ENCODE measurements at places on chromosomes 7 and 10.

GRCh38 chr10:78750418-78750817, 318.3 kb upstream of the ZMIZ1 start:
- no peak for DNase-seq

DNA sequence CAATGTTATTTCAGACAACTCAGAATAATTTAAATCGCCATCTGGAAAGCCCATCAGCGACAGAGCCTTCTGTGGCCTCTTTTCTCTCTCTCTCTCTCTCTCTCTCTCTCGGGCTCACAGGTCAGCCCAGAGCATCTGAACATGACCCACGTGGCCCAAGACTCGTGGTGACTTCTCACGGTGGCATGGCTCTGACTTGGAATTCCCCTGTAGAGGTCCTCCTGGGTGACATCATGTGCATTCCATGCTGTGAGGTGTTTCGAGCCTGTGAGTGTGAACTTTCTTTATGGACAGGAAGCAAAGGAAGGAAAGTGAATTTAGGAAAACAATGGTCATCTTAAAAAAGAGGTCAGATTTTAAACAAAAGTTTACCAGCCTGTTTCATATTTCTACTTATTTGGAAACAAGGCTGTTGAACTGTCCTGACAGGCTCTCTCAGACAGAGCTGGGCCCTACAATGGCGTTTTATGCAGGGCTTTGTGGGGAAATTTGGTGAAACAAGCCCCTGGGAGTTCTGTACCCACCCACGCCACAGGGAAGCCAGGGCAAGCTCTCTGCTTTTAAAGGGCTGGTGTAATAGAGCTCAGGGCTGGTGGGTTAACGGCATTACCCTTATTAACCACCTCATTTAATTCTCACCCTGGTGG, 359.7 kb upstream of the ZNF32 start:
- no peak for DNase-seq

GRCh38 chr10:98587156-98587837, 140.6 kb upstream of the HPS1 start:
- no peak for DNase-seq

DNA sequence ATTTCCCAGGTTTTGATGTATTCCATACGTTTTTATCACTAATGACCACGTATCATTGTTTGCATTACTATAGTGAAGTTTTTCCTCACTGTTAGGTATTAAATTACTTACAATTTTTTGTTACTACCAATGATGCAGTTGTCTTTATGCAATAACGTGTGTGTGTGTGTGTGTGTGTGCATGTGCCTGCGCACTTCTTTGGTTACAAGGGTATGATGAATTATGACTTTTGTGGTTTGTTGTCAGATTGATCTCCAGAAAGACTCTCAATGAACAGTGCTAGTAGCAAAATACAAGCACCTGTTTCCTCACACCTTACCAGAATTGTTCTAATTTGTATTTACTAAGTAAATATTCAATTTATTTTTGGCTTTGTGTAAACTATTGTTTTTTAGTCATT, 51.5 kb downstream of the MCMBP start:
- no peak for DNase-seq

GRCh38 chr7:40674316-40674715, 539.5 kb downstream of the SUGCT start:
- DNase-seq = no peak

GRCh38 chr7:42471573-42472174, 234.7 kb upstream of the GLI3 start:
- DNase-seq = no peak

- no peak for DNase-seq
Measured at GRCh38 chr7:43856996-43857395, 12.3 kb downstream of the MRPS24 start.

GRCh38 chr10:24518981-24519597, 204.6 kb downstream of the ARHGAP21 start:
- DNase-seq = peak; percentile 17

GRCh38 chr7:44985033-44985695, 6.3 kb upstream of the MYO1G start:
- no peak for DNase-seq

- no peak for DNase-seq
Measured at GRCh38 chr7:6430271-6430940, 17.3 kb downstream of the DAGLB start.

DNA sequence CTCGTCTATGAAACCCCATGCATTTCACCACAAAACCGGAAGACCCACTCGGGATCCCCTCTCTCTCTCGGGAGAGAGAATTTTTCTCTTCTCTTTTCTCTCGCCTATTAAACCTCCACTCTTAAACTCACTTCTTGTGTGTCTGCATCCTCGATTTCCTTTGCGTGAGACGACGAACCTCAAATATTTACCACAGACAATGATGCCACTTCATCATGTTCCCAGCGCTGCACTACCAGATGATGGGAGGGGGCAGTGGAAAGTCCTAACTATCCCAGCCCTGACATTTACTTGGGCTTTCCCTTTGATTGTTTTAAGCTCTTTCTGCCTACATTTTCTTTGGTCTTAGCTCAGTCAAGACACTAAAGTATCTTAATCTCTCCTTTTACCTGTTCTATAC, 906.7 kb downstream of the GRID1 start:
- DNase-seq = no peak

DNA sequence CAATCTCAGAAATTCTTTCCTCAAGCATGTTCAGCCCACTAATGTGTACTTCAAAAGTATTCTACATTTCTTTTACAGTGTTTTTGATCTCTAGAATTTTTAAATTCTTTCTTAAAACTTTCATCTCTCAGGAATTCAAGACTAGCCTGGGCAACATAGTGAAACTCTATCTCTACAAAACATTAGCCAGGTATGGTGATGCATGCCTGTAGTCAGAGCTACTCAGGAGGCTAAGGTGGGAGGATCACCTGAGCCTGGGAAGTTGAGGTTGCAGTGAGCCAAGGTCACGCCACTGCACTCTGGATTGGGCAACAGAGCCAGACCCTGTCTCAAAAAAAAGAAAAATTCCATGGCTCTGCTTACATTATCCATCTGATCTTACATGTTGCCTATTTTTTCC, 5.0 kb upstream of the EGFR start:
- DNase-seq = no peak

GRCh38 chr10:33809732-33810131, 475.3 kb upstream of the NRP1 start:
- no peak for DNase-seq

- DNase-seq = peak; percentile 39
Measured at GRCh38 chr7:124992851-124993562, 63.4 kb upstream of the POT1 start.

GRCh38 chr10:32197423-32197822, 141.2 kb upstream of the KIF5B start:
- DNase-seq = no peak

DNA sequence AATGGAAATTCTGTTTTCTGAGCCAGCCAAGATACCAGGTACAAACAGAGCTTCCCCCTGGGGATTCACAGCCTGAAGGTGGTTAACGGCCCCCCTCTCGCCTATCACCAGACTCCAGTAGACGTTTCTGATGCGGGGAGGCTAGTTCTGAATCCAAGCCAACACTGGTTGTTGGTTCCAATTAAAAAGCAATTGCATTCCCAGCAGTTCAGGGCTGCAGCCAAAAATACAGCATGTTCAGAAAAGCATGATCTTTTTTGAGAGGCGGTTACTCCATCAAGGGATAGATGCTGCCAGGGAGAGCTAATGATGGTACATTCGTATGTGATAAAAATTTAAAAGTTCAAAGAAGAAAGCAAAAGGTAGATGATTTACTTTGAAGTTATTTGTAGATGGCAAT, 481.0 kb downstream of the GALNT17 start:
- DNase-seq = no peak

DNA sequence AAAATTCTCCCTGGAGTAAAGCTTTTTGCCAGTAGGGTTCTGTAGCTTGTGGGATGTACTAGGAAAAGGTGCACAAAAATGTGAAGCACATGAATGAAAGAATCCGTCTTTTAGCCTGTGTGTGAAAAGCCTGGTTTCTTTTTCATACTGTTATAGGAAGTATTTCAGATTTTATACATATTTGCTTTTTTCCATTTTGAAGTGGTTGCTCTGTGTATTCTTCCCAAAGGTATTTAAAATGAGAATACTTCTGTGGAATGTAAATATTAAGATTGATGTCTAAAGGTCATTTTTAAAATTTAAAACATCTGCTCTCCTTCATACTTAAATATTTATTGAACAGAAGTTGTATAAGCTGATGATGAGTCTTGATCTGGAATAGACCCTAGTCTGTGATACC, 96.8 kb downstream of the CDK14 start:
- no peak for DNase-seq

DNA sequence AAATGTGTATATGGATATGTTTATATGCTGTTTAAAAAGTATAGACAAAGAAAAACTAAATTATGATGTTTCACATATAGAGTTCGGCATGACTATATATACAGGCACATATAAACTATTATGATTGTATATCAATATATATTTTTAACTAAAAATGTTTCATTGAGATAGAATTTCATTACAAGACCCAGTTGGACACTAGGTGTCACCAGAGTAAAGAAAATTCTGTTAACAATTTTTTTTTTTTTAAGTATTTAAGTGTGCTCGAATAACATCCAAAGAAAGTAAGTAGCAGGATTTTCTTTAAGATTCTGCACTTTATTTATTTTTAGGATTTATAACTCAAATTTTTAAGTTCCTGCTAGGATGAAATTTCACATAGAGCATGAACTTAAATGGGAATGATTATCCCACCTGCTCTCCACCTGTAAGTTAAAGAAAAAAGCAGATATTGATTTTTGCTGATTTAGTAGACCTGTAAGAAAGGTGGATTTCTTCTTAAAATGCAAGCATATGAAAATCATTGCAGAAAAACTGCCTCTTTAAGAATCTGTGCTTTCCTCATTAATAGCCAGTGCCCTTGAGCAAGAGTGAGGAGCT, 961.5 kb downstream of the PCDH15 start:
- DNase-seq = peak; percentile 20

GRCh38 chr10:24857031-24857725, 95.2 kb downstream of the PRTFDC1 start:
- DNase-seq = no peak

- DNase-seq = no peak
Measured at GRCh38 chr7:156754201-156754600, 113.6 kb downstream of the RNF32 start.

DNA sequence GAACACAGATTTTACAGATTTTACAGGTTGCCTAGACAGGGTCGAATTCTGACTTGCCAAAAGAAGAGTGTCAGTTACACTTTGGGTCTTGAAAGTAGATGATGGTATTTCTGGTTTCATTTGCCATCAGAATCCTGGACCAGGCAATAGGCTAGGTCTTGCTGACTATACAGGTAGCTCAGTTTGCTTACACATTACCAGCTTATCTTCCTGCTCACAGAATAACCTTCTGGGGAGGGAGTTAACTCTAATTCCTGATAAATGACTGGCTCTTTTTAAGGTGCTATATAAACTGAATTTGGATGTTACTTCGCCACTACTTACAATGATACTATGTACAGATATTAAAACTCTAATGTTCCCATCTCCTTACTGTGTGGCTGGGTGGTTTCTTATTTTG, 39.8 kb downstream of the GBF1 start:
- no peak for DNase-seq

DNA sequence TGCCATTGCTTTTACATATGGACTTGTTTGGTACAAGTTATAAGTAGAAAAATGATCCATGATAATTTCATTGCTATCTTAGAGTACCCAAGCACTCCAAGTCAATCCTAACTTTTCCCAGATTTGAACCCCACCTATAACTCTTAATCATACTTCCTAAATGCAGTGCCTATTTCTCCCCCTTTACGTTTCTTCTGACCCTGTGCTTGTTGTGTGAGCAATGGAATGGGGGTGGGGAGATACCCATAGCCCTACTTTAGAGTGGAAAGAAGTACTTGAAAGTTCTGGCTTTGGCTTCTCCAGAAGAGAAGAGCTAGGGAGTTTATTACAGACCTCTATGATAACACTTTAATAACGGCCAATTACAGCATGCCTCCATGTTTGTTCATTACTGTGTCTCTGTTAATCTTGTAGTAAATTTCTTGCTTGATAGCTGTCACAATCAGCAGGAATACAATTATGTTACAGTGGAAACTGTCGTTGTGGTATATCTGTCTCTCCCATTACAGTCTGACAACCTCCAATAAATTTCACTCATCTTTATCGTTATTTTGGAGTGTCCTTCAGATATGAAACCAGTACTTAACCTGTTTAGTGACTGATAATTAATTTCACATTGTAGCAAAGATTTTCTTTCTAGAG, 34.0 kb downstream of the CNPY1 start:
- DNase-seq = no peak

DNA sequence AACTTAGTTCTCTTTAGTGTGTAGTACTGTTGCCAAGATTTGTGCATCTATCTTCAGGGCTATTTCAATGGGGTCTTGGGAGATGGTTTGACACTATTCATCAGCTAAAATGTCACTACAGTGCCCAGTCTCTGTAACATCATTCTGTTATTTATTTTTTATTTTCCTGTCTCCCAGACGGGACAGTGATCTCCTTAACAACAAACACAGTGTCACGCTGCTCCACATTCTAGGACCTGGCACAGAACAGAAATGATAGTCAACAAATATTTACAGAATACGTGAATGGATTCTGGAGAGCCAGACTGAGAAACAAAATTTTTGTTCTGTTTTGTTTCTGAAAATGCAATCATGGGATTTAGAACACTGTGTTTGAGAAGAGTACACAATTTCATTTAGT, 937.7 kb upstream of the LRRN3 start:
- no peak for DNase-seq

GRCh38 chr10:84076047-84076388, 63.3 kb upstream of the GHITM start:
- DNase-seq = no peak

DNA sequence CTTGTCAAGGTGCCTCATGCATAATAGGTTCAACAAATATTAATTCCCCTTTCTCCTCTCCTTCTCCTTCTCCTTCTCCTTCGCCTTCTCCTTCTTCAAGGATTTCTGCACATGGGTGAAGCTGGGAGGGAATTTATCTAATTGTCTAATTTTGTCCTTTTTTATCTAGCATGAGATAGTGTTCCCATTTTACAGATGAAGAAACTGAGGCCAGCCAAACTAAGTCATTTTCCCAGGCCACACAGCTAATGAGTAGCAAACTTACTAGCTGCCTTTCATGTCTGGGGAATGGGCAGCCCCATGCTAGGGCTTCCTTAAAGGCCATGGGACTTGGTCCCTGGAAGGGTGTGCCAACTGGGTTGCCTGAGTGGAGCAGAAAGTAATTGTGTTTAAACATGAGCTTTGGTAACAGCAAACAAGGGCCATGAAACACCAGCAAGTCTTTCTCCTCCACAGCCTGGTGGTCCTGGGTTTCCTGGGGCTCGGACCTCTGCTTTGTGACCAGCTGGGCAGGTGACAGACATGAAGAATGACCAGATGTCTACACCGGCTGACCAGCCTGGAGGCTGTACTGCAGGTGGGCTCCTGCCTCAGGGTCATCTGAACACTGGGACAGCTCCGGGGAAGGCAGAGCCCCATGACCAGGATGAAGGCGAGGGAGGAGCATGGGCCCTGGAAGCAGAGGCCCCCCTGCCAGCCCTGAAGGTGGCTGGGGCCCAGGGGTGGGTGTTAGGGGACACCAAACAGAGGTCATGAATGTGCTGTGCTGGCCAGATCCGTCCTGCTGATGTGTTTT, 138.0 kb downstream of the PTPN20 start:
- DNase-seq = no peak

Data from Panc1 (cell line).